ENCODE measurements at places on chromosomes 11 and 22. TPM values are rescaled to one million over a fixed set of nuclear protein-coding genes. Genes with fewer than 3 reads are reported as not detected.

DNA sequence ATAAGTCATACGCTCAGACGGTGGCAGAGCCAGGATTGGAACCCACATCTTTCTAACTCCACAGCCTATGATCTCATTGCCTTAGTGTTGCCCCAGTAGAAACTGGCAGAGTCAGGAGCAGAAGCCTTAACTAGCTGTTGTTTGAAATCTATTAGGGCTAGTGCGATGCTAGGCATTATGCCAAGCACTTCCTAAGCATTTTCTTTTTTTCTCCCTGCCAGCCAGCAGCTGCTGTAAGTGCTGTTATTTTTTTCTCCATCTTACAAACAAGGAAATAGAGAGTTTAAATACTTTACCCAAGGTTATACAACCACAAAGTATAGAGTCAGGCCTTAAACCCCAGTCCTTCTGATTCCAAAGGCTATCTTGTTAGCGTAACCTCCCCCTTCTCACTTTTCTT is 161.0 kb upstream of the SORL1-AS1 start:
- no peak for DNase-seq

DNA sequence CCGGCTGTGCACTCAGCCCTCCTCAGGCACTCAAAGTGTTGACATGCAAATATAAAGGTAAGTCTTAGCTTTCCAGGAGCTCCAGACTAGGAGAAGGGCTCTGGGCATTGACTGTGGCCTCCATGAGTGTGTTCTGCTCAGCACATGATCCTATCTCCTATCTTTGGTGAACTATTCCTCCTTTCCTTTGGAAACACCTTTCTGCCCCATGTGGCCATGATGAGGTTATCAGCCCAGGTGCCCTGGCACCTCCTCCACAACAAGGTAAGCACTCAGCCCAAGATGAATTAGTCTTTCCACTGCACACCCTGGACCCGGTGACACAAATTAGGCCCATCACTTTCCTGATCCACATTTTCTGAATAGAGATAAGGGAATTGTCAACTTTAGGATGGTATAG is 37.9 kb upstream of the LMO1 start:
- DNase-seq = no peak

DNA sequence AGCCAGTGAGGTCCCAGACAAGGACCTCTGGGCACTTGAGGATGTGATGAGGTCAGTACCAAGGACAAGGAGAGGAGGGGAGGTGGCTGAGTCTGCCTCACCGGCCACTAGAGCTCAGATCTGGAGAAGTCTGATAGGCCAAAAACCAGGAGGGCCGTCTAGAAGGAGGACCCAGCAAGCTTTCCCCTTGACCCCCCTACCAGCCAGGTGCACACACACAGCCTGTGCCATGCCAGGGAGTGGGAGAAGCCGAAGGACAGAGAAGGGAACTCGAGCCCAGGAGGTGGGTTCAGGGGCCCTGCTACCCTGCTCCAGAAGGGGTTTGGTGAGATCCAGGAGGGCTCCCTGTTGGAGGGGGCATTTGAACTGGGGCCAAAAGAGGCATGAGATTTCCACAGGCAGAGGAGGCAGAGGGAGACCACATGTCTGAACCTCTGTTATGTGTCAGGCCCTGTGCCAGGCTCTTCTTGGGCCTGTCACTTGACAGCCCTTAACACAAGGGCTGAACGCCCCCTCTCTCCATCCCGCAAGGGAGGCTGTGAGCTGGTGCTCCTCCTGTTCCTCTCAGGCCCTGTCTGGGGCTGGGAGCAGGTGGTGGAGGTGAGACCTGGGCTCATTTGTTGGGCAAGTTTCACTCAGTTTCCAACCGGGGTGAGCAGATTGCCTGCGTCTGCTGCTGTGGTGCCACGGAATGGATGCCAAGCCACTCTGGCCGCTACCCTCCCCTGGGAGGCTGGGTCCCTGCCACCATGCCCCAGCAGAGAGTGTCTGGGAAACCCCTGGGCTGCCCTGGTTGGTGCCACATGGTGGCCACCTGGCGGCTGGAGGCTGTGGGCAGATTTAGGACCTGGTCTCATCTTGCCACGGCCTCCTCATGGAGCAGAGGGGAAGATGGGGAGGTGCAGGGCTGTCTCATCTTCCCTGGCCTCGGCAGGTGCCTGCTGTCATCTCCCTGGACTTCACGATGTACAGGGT is 65.2 kb downstream of the MPPED1 start:
- DNase-seq = no peak

DNA sequence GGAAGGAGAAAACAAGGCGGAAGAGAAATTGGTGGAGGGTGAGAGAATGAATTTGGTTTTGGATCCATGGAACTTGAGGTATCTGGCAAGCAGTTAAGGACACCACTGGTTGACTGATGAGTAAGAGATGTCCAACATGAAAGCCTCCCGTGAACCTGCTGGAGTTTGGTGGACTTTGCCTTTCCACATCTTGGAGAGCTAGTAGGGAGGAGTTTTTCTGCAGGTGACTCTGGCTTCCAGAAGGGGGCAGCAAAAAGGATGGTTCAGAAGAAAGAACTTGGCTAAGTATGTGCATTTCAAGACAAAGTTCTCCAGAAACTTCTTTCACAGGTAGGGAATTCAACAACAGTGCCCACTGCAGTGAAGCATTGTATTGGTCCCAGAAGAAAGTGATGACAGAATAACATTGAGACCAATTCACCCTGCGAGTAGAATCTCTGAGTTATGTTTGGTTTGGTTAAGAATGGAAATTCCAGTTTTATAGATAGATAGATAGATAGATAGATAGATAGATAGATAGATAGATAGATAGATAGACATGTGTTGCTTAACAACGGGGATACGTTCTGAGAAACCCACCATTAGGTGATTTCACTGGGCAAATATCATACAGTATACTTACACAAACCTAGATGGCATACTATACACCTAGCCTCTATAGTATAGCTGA is 28.5 kb downstream of the DCDC1 start:
- DNase-seq = no peak

DNA sequence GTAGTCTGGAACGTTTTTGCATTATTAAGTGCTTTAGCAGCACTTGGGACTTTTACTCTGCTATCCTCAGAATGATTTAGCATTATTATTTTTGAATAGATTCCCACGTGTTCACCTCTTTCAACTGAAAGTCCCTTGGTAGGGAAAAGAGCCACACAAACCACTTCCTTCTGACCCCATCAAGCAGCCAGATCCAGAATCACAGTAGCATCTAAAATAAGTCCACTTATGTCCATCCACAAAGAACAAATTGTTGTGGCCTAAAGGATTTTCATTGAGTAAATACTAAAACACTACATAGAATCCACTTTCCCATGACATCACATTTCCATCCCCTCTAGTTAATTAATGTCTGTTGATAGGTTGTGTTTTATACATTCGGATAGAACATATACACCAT is 381.7 kb downstream of the AASDHPPT start:
- no peak for DNase-seq

GRCh38 chr11:13047884-13048283 is 38.8 kb downstream of the RASSF10 start:
- DNase-seq = no peak

GRCh38 chr11:118139578-118139977 is 13.0 kb downstream of the SCN4B start:
- no peak for DNase-seq

DNA sequence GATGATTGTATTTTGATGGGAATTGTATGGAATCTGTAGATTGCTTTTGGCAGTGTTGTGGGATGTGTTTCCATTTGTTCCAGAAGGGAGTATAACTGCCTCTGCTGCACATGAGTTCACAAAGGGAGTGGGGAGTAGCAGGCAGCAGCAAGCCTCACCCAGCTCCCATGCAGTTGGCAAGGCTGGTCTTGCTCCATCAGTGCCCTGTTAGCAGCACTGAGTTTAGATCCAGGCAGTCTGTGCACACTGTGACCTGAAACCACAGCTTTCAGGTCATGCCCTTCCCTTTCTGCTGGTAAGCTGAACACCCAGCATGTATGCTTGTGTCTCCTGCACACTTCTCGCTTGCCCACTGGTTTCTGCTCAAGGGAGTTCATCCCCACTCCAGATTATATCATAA is 3.7 kb upstream of the NUCB2 start:
- DNase-seq = no peak

ROBO3 gene
- total RNA-seq = 9.0 TPM

GRCh38 chr11:93849751-93850593 is 446 bp downstream of the VSTM5 start:
- no peak for DNase-seq

Data from activated T-helper 2 cell treated with anti-CD3 and anti-CD28 coated beads, Interferon-gamma antibody, Interleukin-2, Interleukin-4, amounts not matched to agents 10 μg/mL and 5 μg/mL and 100 μg/mL, durations not matched to agents 14 hours and 24 hours and 36 hours (primary cell).